ENCODE measurements at places on chromosomes 3 and 15.
A peak's percentile ranks its signal among the peaks of the same experiment; 100 is the strongest.

DNA sequence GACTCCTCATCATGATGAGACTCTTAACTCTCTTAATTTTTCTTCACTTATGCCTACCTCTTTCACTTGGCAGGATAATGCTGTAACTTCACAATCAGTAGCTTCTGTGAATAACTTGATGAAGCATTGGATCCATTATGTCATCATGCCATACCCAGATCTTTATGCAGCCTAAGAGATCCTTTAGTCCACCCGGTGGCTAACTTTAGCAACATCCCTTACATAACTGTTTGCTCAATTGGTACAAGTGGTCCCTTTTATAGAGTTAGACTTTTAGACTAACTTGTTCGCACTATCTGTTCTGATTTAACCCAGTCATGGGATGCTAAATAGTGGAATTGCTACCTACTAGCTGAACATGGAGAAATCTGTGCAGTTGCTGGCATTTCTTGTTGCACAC lies 184.5 kb downstream of the USP13 start:
- DNase-seq, result no peak

DNA sequence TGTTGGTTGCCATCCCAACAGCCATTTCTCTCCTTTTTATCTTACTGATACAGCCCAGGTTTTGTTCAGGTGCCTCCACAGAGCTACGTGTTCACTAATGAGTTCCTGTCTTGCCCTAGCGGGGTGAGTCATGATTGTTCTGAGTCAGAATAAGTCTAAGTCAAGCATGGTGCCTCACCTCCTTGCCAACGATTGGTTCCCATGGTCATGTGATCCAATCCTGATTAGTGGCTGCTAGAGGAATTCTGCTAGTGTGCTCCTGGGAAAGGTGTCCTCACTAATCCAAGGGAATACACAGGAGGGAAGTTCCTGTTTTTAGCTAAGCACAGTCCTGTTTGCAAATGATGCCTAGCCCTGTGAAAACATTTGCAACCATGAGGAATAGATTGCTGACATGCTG lies 99.8 kb downstream of the NSUN3 start:
- DNase-seq, result no peak

DNA sequence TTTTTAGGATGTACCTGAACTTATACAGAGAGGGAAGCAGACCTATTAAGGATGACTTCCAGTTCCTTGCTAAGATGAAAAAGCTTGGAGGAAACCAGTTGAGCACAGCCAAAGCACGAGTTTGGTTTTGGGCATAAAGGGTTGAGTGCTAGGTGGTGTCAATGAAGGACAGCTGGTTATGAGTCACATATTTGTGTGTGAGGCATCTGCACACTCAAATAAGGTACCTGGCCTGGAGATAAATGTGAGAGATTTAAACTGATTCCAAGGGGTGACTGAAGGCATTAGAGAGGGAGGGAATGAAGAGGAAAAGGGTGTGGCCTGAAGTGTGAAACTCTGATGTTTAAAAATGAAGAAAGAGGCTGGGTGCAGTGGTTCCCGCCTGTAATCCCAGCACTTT lies 486.7 kb downstream of the DIPK2A start:
- DNase-seq, result no peak

- DNase-seq, result no peak
Measured at GRCh38 chr15:55277116-55277564, 12.5 kb downstream of the RAB27A start.

DNA sequence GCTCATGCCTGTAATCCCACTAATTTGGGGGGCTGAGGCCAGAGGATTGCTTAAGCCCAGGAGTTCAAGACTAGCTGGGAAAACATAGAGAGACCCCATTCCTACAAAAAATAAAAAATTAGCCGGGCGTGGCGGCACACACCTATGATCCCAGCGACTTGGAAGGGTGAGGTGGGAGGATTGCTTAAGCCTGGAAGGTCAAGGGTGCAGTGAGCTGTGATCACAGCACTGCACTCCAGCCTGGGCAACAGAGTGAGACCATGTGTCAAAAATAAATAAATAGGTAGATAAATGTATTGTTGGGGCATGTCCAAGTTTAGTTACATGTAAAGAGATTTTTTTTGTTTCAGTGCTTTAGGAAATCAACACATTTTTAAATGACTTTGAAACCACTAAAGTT lies 36.4 kb downstream of the SLC12A1 start:
- DNase-seq, result no peak

GRCh38 chr3:146035366-146035765 lies 125.6 kb downstream of the PLOD2 start:
- DNase-seq, result no peak

DNA sequence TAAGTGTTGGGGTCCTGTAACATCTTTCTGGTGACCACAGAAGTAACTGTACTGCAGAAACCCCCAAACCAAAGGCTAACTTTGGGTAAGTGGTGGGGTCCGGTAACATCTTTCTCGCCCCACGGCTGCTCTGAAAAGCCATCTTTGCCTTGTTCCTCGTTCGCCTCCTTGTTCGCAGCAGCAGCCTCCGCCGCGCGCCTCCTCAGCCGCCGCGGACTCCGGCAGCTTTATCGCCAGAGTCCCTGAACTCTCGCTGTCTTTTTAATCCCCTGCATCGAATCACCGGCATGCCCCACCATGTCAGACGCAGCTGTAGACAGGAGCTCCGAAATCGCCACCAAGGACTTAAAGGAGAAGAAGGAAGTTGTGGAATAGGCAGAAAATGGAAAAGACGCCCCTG lies 316.8 kb downstream of the TUSC7 start:
- no peak for DNase-seq

GRCh38 chr3:179589143-179589542 lies 15.3 kb downstream of the MRPL47 start:
- no peak for DNase-seq

- no peak for DNase-seq
Measured at GRCh38 chr3:108098003-108098370, 7.2 kb upstream of the CD47 start.

- no peak for DNase-seq
Measured at GRCh38 chr15:91872356-91873137, 19.0 kb downstream of the SLCO3A1 start.

- peak; percentile 68 for DNase-seq
Measured at GRCh38 chr3:29144807-29145206, 136.1 kb upstream of the RBMS3 start.

- DNase-seq, result no peak
Measured at GRCh38 chr3:121852256-121852655, 17.2 kb downstream of the EAF2 start.

DNA sequence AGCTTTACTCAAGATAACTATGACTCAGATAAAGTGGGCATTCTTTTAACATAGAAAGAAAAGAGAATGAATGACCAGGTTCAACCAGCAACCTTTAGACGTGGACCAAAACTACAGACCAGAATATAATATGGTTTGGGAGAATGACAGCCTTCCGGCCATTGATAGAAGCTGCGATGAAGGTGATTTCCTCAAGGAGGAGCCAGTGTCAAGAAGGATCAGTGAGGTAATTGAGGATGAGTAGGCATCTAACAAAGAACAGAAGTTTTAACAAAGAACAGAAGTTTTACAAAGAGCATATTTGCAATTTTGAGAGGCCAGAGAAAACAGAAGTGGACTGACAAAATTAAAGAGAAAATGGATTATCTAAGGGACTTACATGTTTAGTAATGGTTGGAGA lies 289.0 kb upstream of the AGTR1 start:
- DNase-seq, result no peak

- no peak for DNase-seq
Measured at GRCh38 chr3:142319094-142319493, 93.7 kb upstream of the GK5 start.

DNA sequence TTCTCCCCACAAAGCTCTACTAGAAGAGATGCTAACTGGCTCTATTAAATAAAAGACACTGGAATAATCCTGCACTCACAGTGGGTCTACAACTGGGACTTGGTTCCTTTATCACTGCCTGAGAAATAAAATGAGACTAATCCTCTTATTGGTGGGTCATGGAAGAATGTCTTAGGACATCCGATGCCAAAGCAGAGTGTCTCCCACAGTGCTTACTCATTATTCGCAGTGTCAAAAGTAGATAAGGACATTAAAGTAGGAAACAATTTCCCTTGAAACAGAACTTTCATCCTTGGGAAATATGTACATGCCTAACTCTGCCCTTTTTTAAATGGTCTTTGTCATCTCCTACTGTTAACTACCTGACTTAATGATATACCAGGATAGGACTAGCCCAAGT lies 71.5 kb downstream of the GSK3B start:
- DNase-seq, result no peak

GRCh38 chr15:101619615-101619865 lies 32.6 kb downstream of the TM2D3 start:
- no peak for DNase-seq

DNA sequence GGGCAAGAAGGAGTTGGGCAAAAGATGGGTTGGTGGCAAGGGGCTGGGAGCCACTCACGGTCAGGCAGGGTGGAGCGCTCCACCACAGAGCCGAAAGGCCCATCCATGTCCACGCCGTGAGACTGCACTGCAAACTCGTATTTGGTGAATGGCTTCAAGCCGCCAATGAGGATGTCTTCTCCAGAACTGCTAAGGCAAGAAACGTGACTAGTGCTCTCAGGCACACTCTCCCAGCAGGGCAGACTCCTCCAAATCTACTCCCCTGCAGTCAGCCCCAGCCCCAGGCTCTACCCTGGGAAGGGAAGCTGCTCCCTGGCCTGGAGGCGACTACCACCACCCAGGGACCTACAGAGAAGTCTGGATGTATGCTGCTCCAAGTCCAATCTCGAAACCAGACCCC lies 11.4 kb upstream of the IGDCC3 start:
- DNase-seq, result no peak

DNA sequence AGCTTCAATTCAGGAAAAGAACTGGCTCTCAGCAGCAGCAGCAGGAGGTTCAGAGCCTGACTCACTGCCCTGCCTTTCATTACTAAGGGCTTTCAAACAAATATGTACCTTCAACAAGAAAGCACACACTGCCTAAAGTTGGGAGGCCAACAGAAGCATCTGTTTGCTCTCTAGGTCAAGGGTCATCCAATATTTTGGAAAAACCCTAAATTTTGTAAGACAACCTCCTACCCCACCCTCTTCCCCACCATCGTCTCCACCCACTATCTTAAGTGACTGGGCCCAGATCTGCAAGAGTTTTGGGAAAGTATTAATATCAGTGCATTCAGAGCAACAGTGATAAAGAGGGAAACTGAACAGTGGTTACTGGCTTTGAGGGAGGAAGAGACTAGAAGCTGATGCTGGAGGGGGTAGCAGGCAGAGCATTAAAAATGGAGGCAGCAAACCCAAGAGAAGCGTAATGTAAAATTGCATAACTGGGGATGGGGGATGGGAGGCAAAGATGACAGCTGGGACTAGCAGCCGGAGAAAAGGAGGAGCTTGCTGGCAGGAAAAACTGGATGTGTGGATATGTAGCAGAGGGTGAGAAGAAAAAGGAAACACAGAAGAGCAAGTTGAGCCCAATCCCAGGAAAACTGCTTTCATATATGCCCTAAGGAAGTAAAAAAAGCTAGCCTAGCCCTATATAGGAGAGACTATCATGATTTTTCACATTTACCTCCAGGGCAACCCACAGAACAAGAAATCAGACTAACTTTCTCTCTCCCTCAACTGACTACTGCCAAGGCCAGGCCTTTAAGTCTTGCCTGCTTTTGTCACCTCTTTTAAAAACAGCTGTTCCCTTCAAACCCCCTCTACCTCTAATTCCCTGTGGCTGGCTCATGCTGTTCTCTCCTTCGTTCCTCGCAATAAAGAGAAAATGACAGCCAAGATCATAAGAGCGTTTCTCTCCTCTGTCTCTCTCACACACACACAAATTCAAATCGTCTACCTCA lies 31.4 kb downstream of the NPTN start:
- DNase-seq, result peak; percentile 97

DNA sequence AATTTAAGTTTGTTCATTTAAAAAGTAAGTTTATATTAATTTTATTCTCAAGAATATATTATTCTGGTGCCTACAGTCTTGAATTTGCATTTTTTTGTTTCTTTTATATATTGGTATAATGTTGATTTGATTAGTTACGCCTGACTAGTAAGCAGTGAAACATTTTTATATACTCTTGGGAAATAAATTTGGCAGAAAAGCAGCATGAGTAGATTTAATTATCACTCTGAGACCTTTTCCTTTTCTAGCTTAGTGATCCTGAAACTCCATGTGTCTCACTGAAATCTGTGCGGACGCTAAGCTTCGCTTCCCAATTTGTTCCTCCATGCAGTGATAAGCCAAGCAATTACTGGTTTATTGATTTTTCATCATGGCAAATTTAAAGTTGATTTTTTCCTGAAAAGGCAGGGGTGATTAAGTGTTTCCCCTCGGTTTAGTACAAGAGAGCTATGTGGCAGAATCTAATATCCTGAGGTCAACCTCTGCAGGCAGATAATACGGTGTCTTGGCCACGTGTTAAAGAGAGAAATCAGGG lies 87.2 kb upstream of the MLF1 start:
- peak; percentile 47 for DNase-seq

DNA sequence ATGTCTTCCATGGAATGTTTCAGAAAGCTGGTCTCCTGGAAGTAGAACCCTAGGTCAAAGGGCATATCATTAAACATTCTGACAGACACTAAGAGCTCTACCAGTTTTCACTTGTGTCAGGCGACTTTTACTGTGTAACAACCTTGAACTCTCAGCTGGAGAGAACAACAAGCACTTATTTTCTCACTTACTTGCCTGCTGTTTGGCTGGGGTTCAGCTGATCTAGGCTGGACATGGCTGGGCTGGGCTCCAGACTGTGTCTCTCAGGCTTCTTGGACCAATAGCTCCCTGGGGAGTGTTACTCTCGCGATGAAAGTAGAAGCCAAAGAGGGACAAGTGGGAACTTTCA lies 527.3 kb downstream of the SHQ1 start:
- DNase-seq, result no peak

GRCh38 chr3:183303690-183304089 lies 50.6 kb downstream of the B3GNT5 start:
- no peak for DNase-seq

DNA sequence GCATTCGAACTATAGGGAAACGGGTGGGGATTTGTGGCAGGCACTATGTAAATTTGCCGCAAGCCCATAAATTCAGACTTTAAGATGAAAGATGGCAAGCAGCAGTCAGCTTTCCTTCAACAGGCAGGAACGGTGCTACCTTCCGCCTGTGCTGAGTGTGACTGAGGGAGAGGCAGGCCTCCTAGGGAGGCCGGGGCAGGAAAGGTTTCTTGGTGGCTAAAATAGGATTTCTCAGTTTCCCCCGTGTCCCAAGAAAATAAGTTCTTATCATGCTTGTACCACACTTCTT lies 12.5 kb downstream of the FLNB start:
- no peak for DNase-seq

DNA sequence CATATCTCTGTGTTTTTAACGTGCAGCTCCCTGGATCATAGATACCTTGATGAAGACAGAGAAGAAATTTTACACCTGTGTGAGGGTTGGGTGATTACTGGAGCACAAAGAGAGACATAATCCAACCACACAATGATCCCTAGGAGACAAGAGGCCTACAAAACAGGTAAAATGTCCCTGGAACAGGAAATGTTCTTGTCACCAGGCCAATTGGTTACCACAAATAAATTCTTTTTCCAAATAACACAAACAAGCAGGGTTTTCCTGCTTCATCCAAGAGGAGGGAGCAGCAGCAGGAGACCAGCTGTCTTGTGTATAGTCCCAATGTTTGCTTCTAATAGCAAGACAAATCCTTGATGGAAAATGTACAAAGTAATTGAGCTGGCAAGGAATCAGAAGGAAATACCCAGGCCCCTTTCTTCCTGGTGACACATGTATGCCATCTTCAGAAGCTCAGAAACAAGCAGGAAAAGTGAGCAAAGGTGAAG lies 1.4 kb downstream of the MGLL start:
- peak; percentile 48 for DNase-seq

GRCh38 chr3:149473357-149474249 lies 894 bp upstream of the TM4SF4 start:
- DNase-seq, result no peak

- no peak for DNase-seq
Measured at GRCh38 chr15:35624881-35625280, 78.9 kb upstream of the DPH6 start.

- no peak for DNase-seq
Measured at GRCh38 chr3:69012800-69013252, 658 bp downstream of the EOGT start.

All from brain (organoid and tissue), 16 donors.